ENCODE measurements at places on chromosomes 6 and 20.

DNA sequence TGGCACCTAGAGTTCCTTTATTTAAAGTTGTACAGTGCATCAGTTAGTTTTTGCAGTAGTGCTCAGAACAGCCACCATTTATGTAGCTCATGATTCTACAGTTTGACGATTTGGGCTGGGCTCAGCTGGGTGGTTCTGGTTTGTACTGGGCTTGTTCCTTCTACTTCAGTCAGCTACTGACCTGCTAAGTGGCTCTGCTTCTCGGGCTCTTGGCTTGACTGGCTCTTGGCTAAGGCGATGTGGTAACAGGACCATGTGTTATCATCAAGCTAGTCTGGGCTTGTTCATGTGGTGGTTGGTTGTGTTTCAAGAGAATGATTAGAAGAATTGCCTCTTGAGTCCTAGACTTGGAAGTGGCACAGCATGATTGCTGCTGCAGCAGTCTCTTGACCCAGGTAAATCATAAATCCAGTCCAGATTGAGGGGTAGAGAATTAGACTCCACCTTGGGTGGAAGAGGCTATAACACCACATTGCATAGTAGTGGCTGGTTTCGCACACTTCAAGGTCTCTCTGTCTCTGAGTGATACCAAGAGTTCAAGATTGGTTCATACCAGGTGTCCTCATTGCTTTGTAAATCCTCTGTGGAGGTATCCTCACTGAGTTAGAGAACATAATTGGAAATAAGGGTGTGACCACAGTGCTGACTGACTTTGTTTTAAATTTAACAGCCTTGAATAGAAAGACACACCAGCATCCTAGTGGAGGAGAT is 253.0 kb downstream of the ARID1B start:
- no peak for DNase-seq

DNA sequence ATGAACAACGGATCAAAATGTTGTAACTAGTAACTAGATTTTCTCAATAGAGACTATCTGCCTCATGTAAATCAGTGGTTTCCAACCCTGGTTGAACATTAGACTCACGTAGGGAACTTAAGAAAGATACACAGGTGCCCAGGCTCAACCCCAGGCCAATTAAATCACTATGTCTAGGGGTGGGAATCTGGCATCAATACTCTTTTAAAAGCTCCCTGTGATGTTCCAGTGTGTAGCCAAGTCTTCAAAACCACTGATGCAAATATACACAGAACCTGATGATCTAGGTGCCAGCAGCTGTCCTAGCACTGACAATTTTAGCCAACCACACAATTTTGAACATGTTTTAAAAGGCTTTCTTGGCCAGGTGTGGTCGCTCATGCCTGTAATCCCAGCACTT is 128.7 kb downstream of the TBC1D32 start:
- DNase-seq = no peak

GRCh38 chr20:10543480-10543879 is 108.4 kb downstream of the SLX4IP start:
- DNase-seq = no peak

- no peak for DNase-seq
Observed at GRCh38 chr6:99736302-99736701, 129.7 kb downstream of the PRDM13 start.
